NCI-H1417 (cell line): ENCODE measurements at places on chromosomes 6 and 20.

DNA sequence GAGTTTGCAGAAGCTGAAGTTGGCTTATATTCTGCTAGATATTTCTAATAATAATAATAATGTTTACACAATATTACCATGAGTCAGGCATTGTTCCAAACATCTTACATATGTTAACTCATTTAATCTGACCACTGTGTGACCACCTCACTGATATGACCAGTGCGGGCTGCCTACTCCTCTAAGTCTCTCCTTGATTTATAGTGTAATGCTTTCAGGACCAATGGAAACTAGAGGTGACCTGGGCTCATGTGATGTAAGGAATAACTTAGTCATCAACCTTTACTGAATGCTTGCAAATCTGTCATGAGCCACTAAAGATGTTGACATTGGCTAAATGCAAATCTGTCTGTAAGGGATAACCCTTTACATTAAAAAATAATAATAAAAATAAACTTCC lies 51.1 kb upstream of the GPR6 start:
- no peak for DNase-seq

DNA sequence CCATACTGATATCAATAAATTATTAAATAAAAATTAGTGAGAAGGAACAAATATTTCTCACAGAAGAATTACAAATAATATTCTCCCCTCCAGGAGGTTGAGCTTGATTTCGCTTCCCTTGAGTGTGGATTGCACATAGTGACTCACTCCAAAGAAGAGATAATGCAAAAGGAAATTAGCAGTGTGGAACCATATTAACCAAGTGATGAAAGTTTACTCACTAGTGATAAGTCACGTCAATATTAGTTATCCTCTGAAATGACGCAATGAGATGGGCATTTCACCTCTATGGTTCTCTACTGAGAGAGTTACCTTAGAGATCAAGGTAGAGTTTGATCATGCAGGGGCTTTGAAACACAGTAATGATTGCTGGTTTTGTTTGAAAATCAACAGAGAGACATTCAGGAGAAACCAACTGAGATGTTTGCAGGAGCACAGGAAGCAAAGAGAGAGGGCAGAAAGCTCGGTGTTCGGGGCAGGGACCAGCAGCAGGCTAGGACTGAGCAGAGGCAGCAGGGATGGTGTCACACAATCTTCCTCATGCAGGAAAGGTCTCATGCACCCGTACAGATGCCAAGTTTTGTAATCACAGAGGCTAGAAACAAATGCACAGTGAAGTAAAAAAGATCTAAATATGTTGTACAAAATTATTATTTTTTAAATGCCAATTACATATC lies 634.5 kb downstream of the QKI start:
- DNase-seq = no peak

DNA sequence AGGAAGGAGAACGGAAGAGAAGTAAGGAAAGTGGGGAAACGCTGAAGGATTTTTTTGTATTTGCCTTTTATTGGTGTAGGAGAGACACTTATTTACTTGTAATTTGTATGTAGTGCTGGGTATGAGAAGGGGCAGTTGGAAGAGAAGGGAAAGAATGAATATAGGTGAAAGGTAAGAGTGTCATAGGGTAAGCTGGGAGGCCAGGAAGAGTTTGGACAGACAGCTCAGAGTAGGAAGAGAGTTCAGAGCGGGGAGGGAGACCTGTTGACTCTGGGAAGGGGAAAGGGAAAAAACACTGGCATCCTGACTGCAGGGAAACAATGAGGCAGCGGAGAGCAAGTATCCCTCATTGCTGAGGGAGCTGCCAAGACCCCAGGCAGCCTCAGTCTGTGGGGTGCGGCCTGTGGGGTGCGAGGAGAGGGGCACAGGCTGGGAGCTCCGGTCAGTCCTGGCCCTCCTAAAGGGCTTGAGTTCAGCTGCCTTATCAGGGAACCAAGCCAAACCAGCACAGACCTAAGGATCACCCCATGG lies 3.1 kb downstream of the TRAF3IP2 start:
- DNase-seq = no peak

DNA sequence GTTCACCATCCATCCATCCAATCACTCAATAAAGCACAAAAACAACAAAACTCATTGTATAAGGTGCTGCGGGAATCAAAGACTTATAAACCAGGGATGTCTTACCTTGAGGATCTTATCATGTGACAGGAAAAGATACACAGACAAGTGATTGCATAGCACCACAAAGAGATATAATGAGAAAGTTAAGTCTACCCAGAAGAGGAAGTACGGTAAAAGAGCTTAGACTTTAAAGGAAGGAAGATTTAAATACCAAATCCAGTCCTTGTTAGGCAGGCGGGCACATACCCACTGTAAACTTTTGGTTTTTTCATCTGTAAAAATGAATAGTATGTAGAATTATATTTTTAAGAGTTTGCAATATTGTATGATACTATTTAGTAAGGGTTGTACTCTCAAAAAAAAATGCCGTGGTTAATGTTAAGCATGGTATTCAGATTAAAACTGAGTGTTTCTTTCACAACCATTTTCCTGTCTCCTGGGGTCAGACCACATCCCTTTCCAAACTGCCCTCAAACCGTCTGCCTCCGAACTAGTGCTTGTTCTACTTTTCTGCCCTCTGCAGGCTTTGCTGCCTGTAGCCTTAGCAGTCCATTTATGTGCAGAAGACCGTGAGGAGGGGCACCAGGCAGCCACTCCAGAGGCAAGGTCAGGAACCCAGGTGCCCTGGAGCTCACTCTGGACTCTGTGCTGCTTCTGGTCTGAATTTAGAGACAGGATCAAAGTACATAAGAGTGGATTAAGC lies 179.5 kb upstream of the SYNDIG1 start:
- no peak for DNase-seq

DNA sequence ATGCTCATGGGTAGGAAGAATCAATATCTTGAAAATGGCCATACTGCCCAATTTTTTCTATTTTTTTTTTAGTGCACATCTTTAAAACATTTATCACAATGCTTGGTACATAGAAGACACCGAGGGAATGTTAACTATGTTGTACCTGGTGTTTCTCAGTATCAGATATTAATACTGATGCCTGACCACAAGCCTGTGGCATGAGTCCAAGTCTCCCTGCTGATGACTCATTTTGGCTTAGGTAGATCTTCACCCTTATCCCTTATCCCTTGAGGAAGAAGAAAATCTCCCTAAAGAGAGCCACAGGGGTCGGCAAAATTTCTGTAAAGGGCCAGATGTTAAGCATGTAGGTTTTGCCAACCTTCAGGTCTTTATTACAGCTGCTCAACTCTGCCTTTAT lies 14.5 kb downstream of the CD109 start:
- DNase-seq = no peak

DNA sequence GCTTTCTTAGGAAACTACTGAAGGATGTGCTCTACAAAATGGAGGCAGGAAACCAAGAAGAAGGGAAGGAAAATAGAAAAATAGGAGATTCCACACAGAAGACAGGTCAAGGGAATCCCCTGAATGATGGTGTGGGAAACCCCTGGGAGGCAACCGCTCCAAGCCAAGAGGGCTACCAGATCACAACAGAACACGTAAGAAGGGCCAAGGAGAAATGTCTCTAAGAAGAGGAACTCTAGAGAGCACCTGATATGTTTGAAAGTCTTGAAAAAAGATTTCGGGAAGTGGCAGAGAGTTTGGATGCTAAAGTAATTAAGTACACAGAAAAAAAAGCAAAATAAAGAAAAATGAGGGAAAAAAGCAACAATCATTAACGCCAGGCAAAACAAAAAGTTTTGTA lies 7.1 kb downstream of the KIF13A start:
- no peak for DNase-seq

DNA sequence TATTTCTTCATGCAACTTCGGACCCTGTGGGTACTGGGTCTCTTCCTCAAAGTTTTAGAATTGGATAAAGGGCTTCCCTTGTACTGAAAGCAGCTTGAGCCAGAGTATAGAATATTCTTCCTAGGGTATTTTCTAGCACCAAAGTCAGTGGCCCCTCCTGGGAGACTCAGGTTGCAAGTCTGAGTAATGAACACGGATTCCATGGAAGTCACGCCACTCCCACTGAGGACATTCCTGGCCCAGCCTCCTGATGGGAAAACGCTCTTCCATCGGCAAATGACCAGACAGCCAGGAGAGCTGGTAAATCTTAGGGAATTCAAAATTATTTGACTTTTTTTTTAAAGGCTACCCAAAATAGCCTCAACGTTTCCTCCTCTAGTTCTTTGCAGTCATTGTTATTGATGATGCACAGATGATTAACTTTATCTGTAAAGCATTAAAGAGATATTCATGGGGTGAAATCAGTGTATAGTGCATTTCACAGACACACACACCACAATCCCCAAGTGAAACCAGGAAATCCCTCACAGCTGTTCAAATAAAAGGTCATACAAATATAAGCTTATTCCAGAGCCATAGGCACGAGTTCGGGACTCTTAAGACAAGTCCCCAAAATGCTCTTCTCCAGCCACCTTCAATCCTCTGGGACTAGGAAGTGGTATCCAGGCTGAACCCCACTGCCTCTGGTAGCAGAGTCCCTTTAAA lies 248.8 kb downstream of the SOD2 start:
- DNase-seq = no peak

- DNase-seq = no peak
Observed at GRCh38 chr6:139539852-139540251, 165.4 kb upstream of the CITED2 start.

- DNase-seq = no peak
Observed at GRCh38 chr6:5597413-5597812, 336.1 kb downstream of the FARS2 start.

- DNase-seq = no peak
Observed at GRCh38 chr20:45823949-45824835, 2.9 kb downstream of the TNNC2 start.

GRCh38 chr20:47583551-47583950 lies 81.9 kb downstream of the NCOA3 start:
- no peak for DNase-seq

- no peak for DNase-seq
Observed at GRCh38 chr6:36223706-36224105, 27.2 kb downstream of the BRPF3 start.

GRCh38 chr6:70219943-70220613 lies 82.8 kb downstream of the COL9A1 start:
- DNase-seq = no peak

DNA sequence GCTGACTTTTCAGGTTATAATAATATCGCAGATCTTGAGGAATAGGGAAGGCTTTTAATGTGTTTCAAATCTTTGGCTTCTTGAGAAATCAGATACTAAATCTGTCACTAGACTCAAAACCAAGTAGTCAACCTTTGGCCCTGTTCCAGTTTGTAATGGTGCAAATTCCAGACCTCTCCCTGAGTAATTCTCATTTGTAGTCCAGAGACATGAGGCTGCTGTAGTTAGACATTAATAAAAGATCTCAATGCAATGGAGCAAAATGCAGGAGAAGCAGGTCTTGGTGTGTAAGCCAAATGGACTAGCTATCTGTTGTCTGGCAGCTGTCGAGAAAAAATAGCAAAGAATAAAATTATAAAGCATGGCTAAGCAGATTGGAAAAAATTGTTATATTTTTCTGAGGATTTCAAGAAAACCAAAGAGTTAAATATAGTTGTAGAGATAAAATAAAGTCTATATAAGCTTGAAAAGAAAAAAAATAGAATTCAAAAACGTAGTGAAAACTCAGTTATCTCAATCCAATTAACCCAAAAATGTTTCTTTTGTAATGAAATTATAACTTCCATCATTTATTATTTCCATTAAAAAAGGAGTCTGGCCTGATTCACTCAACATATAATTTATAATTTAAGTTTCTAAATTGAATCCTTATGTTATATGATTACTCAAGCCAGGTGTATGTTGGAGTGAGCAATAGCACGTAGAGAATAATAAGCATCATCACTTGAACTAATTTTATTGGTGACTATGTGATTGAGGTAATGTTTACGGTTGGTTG lies 161.5 kb upstream of the ADGRB3 start:
- no peak for DNase-seq

- DNase-seq = no peak
Observed at GRCh38 chr6:158154816-158155215, 13.2 kb downstream of the SERAC1 start.

- no peak for DNase-seq
Observed at GRCh38 chr6:3894590-3895311, 45.6 kb downstream of the FAM50B start.

GRCh38 chr20:64140061-64140931 lies 24.0 kb upstream of the MYT1 start:
- DNase-seq = no peak

GRCh38 chr6:95629551-95629950 lies 52.2 kb downstream of the MANEA start:
- DNase-seq = no peak

DNA sequence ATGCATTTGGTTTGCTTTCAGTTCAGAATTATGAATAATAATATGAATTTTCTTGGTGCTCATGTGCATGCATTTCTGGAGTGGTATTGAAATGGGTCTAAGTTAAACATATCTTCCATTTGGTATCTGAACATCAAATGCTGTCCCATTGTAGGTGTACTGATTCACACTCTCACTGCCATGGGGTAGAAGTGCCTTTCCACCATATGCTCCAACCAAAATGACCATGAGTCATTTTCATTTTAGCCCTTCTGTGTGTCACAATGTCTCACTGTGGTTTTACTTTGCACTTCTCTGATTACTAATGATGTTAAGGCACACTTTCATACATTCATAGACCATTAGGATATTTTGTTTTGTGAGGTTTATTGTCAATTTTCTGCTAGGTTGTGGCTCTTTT lies 211.9 kb downstream of the HAO1 start:
- DNase-seq = no peak

DNA sequence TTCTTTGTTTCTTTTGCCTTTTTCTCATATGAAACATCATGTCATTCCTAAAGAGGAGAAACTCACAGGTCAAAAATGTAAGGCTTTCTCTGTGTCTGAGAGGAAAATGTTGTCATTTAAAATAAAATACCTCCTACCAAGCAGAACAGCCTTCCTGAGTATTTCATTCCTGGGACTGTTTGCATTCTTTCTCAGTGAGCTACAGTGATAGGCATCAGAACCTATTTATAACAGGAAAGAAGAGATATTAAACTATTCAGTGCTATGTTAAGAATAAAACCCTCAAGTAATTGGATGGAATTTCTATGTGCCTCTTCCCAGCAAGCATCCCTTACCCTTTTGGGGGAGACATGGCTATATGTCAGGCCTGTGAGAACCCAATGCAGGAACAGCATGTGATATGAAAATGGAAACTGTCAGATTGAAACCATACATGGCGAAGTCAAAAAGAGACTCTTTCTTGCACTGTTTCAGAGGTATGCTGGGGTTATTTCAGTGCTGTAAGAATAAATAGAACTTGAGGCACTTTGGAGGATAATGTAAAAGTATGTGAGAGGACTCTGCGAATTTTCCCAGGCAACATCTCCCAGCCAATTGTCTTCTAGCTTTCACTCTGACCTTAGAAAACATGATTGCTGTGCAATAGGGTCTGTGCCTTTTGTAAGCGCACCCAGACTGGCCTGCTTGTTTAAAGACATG lies 133.8 kb upstream of the CCN2 start:
- DNase-seq = no peak

DNA sequence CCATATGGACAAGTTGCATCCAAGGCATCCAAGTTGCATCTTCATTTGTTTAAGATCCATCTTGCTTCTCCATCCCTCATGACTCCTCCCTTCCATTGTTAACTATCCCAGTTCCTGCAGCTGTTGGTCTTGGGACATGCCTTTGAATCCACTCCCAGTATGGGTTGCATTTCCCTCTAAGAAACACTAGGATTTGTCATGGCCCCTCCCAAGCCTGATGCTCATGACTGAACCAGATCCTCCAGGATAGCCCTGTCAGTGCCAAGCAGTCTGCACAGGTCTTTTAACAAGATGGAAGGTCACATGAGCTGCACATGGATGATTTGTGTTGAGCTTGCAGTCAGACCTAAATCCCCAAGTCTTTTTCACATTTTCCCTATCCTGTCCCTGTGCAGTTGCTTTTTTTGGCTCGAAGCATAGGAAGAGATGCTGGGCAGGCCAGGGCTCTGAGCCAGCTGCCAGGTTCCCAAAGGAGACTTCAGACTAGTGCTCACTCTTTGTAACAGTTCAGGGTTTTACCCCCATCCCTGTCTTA lies 4.2 kb downstream of the PPP2R5D start:
- no peak for DNase-seq
